ENCODE measurements at places on chromosomes 4 and X. TPM values are rescaled to one million over a fixed set of nuclear protein-coding genes. Genes with fewer than 3 reads are reported as not detected.

Gene SPOCK3
- not detected for total RNA-seq

Gene P2RY8
- not detected for total RNA-seq

Gene DAPP1
- total RNA-seq = not detected

Gene MRPL1
- total RNA-seq = 16.9 TPM

Gene PAK3
- total RNA-seq = 2.4 TPM

Gene PHEX
- total RNA-seq = 0.24 TPM

Gene MEPE
- not detected for total RNA-seq

Gene P2RY4
- total RNA-seq = not detected

Gene PHOX2B
- not detected for total RNA-seq

Gene TLR7
- not detected for total RNA-seq

Gene GPM6B
- 20.3 TPM for total RNA-seq

Gene AKAP4
- not detected for total RNA-seq

Gene PRKG2
- total RNA-seq = 0.16 TPM

Gene ZCCHC12
- total RNA-seq = not detected

Gene ENPP6
- not detected for total RNA-seq

Gene CFP
- total RNA-seq = 0.32 TPM

Gene CT45A2
- total RNA-seq = not detected

Gene SPACA5B
- not detected for total RNA-seq

Gene TMPRSS11B
- total RNA-seq = not detected

Gene BEX2
- total RNA-seq = 0.73 TPM

Gene JCHAIN
- total RNA-seq = 2.4 TPM

Gene PPARGC1A
- 10.2 TPM for total RNA-seq

Gene SLC9B1
- total RNA-seq = 0.61 TPM

Gene PNPLA4
- 7.8 TPM for total RNA-seq

Gene APBB2
- 73.8 TPM for total RNA-seq

Gene PRDM8
- 32.8 TPM for total RNA-seq

Gene EDA
- 2.6 TPM for total RNA-seq

Gene RTL9
- 0.24 TPM for total RNA-seq

Gene SPANXB1
- not detected for total RNA-seq

Gene ZDHHC15
- total RNA-seq = 1.2 TPM

Gene FAM9C
- not detected for total RNA-seq

Gene GPC4
- 0.73 TPM for total RNA-seq

Gene PLAC8
- 0.12 TPM for total RNA-seq

Gene HDAC6
- total RNA-seq = 44.3 TPM

Gene ADAD1
- not detected for total RNA-seq

Gene QRFPR
- total RNA-seq = not detected

Gene PCDH19
- 0.85 TPM for total RNA-seq

Gene RTL3
- total RNA-seq = 1.2 TPM

Gene ADGRL3
- total RNA-seq = 1.9 TPM

Gene OPN1LW
- not detected for total RNA-seq

Gene ZNF157
- total RNA-seq = not detected

Gene MAGEA11
- not detected for total RNA-seq

Gene SETD7
- total RNA-seq = 105 TPM

Gene PNMA6A
- total RNA-seq = 4.4 TPM

Gene MID2
- 32.9 TPM for total RNA-seq

Gene HOPX
- not detected for total RNA-seq
